Peyer's patch (tissue), 4 donors: ENCODE measurements at places on chromosomes 16 and 17. TPM values are rescaled to one million over a fixed set of nuclear protein-coding genes. Genes with fewer than 3 reads are reported as not detected.
A peak's percentile ranks its signal among the peaks of the same experiment; 100 is the strongest.

DNA sequence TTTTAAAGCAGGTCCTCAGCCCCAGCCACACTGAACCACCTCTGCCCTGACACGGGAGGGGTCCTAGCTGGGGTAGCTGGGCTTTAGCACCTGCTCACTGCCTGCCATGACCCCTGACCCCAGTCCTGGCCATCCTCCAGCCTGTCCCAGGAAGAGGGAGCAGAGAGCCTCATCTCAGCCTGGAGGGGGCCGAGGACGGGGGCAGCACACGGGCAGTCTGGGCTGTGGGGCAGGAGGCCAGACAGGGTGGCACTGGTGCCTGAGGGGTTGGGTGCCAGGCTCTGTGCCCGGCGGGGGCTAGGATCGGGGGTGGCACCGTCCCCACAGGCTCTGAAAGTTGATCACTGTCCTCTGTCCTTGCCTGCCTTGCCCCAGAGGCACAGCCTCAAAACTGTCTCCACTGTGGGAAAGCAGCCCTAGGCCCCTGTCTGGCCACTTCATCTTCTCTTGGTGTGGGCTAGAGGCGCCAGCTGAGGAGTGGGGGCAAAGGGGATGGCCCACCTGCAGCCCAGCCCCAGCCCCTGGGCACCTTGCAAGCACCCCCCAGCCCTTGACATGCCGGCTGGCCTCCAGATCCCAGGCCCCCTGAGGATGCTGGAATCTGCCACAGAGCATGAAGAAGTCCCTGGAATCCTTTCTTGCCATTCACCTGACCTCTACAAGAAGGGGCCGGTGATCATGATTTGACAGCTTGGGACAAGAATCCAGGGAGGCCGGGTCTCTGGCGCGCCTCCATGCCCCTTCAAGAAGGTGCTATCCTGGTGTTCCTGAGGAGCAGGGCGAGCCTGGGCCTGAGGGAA, 15.7 kb downstream of the ENDOV start:
- no peaks in the 10 kb centered on the region for H3K4me1 ChIP-seq
- no peaks in the 10 kb centered on the region for H3K36me3 ChIP-seq
- no peak overlapping the region for H3K4me3 ChIP-seq
- no peaks in the 10 kb centered on the region for H3K27me3 ChIP-seq

DNA sequence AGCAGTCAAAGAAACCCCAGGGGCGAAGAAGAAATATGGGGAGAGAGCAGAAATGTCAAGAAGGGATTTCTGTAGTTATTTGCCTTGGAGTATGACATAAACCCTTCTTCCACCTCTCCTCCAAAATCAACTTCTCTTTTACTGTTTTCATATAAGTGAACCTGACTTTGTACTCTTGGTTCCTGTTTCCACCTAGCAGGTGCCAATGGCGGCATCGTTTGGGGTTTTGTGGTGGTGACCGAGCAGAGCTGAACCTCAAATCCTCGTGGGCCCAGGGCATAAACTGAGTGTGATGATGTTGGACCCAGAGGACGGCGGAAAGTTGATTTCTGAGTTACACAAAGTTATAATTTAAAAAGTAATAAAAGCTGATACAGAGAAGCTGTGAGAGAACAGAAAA, 39.6 kb upstream of the PSMD7 start:
- H3K27me3 ChIP-seq: no peaks in the 10 kb centered on the region
- no peak overlapping the region for H3K27ac ChIP-seq
- no peak for DNase-seq
- H3K4me3 ChIP-seq: no peak overlapping the region

DNA sequence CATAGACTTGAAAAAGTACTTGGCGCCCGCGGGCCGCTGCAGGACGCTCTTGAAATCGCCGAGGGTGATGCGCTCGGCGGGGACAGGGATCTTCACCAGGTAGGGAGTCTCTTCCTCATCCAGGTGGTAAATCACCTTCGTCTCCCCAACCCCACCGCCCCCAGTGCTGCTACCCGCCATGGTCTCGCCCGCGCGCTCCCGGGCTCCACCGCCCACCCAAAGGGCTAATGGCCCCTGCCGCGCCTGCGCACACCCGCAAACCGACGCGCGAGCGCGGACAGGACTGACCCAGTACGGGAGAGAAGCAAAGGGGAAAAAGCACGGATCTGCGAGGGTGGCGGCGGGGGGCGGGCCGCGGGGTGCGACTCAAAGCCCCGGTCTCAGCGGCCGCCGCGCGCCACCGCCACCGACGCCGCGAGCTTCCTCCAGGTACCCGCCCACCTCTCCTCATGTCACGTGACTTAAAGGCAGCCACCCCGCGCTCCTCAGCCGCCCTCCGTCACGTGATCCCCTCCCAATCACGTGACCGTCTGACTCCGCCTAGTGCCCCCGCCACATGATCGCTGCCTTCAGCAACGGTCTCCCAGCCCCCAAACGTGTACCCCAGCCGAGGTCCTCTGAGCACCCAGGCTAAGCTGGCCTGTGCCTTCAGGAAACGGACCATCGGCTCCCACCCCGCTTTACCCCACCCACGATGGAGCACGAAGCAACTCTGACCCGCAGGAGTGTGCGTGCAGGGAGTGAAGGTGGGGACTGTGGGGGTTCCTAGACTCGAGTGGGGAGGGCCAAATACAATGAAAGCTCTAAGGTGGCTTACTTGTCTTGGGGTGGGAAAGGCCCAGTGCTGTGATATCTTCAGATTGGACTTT, at the start of gene DVL2:
Gene DVL2 (minus strand): TSS at position 435 of the 869 bp plus-strand sequence. CDS start 255 bp downstream, at position 180.
- DNase-seq: peak; percentile 98
- H3K27ac ChIP-seq: peak within 1 kb of the TSS; percentile 88
- H3K27me3 ChIP-seq: no peaks in the 10 kb centered on the region
- no peaks in the 10 kb centered on the region for H3K4me1 ChIP-seq
- H3K36me3 ChIP-seq: no peaks in the 10 kb centered on the region

- no peaks in the 10 kb centered on the region for H3K36me3 ChIP-seq
- no peak for DNase-seq
- no peak overlapping the region for H3K27ac ChIP-seq
Observed at GRCh38 chr16:29898135-29898803, 1.1 kb downstream of the SEZ6L2 start.

GRCh38 chr17:27920569-27920968, 27.4 kb upstream of the LYRM9 start:
- no peaks in the 10 kb centered on the region for H3K27me3 ChIP-seq
- H3K4me1 ChIP-seq: no peaks in the 10 kb centered on the region
- DNase-seq: no peak
- no peaks in the 10 kb centered on the region for H3K36me3 ChIP-seq
- H3K4me3 ChIP-seq: no peak overlapping the region
- no peak overlapping the region for H3K27ac ChIP-seq

GRCh38 chr16:53913099-53913870, 209.3 kb downstream of the FTO start:
- no peak overlapping the region for H3K4me3 ChIP-seq
- H3K27me3 ChIP-seq: no peaks in the 10 kb centered on the region
- no peaks in the 10 kb centered on the region for H3K36me3 ChIP-seq
- no peak overlapping the region for H3K27ac ChIP-seq
- DNase-seq: no peak

GRCh38 chr16:16059895-16060590, 110.6 kb downstream of the ABCC1 start:
- H3K4me1 ChIP-seq: peaks cover 7% of the 10 kb centered on the region
- H3K27me3 ChIP-seq: no peaks in the 10 kb centered on the region
- H3K4me3 ChIP-seq: no peak overlapping the region
- DNase-seq: no peak

- H3K27ac ChIP-seq: no peak overlapping the region
- no peak overlapping the region for H3K4me3 ChIP-seq
- H3K4me1 ChIP-seq: no peaks in the 10 kb centered on the region
- no peak for DNase-seq
- H3K36me3 ChIP-seq: peaks cover 20% of the 10 kb centered on the region
Observed at GRCh38 chr17:20225162-20226115, 216.3 kb downstream of the SPECC1 start.

- H3K36me3 ChIP-seq: no peaks in the 10 kb centered on the region
- no peaks in the 10 kb centered on the region for H3K4me1 ChIP-seq
- H3K4me3 ChIP-seq: no peak overlapping the region
Observed at GRCh38 chr16:52912565-52913173, 140.0 kb downstream of the CHD9NB start.

- peaks cover 3% of the 10 kb centered on the region for H3K4me1 ChIP-seq
- DNase-seq: no peak
- H3K36me3 ChIP-seq: peaks cover 6% of the 10 kb centered on the region
- peak overlapping the region; percentile 97 for H3K27ac ChIP-seq
- H3K4me3 ChIP-seq: peak overlapping the region; percentile 94
Observed at GRCh38 chr16:28925386-28926228, 569 bp upstream of the RABEP2 start.

- no peaks in the 10 kb centered on the region for H3K27me3 ChIP-seq
- no peak overlapping the region for H3K4me3 ChIP-seq
- H3K36me3 ChIP-seq: no peaks in the 10 kb centered on the region
- no peak for DNase-seq
- H3K4me1 ChIP-seq: no peaks in the 10 kb centered on the region
- H3K27ac ChIP-seq: no peak overlapping the region
Observed at GRCh38 chr16:83799336-83799735, 8.4 kb upstream of the HSBP1 start.

DNA sequence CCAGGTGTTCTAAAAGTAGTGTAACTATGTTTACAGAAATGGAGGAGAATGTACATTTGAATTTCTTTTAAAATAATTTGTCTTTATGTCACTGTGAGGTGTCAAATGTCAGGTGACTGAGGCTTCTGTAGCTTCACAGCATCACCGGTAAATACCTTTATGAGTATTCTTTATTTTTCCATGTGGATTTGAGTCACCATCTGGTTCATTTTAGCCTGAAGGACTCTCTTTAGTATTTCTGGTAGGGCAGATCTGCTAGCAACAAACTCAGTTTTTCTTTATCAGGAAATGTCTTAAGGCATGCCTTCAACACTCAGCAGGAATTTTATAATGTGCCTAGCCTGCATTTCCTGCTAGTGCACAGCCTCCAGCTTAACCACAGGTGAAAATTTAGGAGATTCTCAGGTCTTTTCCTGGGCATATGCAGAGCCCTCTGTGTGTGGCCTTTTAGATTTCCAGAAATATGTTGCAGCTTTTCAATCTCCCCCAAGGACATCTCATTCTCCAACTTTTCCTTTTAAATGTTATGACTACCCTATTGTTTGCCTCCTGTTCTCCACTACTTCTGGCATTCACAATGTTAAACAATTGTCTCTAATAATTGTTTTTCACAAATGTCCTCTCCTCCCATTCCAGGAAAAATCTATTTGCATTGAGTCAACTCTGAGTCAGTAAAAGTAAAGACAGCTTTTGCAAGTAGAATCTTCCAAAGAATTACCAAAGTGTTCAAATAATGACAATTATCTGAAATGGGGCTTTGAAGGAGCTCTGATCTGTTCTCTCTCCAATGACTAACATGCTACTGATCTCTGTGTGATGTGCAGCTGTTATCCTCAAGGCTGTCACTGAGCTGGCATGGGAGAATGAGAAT, 239.4 kb upstream of the CPHXL start:
- no peaks in the 10 kb centered on the region for H3K27me3 ChIP-seq
- H3K4me1 ChIP-seq: no peaks in the 10 kb centered on the region
- no peak overlapping the region for H3K4me3 ChIP-seq
- no peaks in the 10 kb centered on the region for H3K36me3 ChIP-seq

- H3K27me3 ChIP-seq: no peaks in the 10 kb centered on the region
- H3K4me1 ChIP-seq: peaks cover 15% of the 10 kb centered on the region
- H3K4me3 ChIP-seq: no peak overlapping the region
Observed at GRCh38 chr16:2016407-2016922, 3.1 kb upstream of the NPW start.

- no peaks in the 10 kb centered on the region for H3K36me3 ChIP-seq
- no peak overlapping the region for H3K27ac ChIP-seq
- H3K27me3 ChIP-seq: no peaks in the 10 kb centered on the region
- H3K4me3 ChIP-seq: no peak overlapping the region
- H3K4me1 ChIP-seq: no peaks in the 10 kb centered on the region
- no peak for DNase-seq
Observed at GRCh38 chr17:74807441-74807840, 31.3 kb upstream of the NAT9 start.

GRCh38 chr17:56595831-56596690, 2.6 kb downstream of the NOG start:
- no peak overlapping the region for H3K4me3 ChIP-seq
- no peaks in the 10 kb centered on the region for H3K27me3 ChIP-seq

DNA sequence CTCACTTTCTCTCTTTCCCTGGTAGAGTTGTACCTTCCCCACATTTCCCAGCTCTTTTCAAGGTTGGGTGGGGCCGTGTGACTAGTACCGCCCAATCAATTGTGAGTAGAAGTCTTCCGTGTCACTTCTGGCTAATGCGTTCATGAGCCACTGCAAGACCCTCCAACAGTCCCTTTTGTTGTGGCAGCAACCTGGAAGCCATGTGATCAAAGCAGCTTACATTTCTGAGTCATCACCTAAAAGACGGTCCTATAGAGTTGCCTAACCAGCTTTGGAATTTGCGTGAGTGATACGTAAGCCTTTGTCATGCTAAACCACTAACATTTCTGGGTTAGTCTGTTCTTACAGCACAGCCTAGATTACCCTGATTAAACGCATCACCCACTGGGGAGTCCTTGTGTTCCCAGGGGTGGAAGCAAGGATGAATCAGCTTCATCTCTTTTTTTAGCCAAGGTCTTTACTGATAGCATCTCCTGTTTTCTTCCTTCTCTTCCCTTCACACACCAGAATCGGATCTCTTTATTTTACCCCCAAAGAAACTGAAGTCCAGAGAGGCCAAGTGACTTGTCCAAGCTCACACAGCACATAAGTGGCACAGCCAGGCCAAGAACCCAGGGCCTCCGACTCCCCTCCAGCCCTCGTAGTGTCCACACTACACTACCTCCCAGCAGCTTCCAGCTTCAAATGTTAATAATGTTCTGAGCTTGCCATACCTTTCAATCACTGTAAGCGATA, 366.3 kb upstream of the XYLT1 start:
- no peaks in the 10 kb centered on the region for H3K4me1 ChIP-seq
- DNase-seq: no peak
- H3K36me3 ChIP-seq: no peaks in the 10 kb centered on the region
- H3K27ac ChIP-seq: no peak overlapping the region
- H3K27me3 ChIP-seq: no peaks in the 10 kb centered on the region

GRCh38 chr17:19723964-19724363, 7.6 kb upstream of the SLC47A2 start:
- no peaks in the 10 kb centered on the region for H3K36me3 ChIP-seq
- no peak overlapping the region for H3K4me3 ChIP-seq
- H3K4me1 ChIP-seq: no peaks in the 10 kb centered on the region
- no peak overlapping the region for H3K27ac ChIP-seq

Gene KRT12
- total RNA-seq: 18.2 TPM

Gene HOXB4
- 4.1 TPM for total RNA-seq

Gene NLRC5
- total RNA-seq: 87.2 TPM

Gene NXPH3
- total RNA-seq: 2.1 TPM

Gene TRPV3
- 39.1 TPM for total RNA-seq

Gene HSPB9
- not detected for total RNA-seq
